ENCODE measurements at places on chromosomes 6 and 20.

DNA sequence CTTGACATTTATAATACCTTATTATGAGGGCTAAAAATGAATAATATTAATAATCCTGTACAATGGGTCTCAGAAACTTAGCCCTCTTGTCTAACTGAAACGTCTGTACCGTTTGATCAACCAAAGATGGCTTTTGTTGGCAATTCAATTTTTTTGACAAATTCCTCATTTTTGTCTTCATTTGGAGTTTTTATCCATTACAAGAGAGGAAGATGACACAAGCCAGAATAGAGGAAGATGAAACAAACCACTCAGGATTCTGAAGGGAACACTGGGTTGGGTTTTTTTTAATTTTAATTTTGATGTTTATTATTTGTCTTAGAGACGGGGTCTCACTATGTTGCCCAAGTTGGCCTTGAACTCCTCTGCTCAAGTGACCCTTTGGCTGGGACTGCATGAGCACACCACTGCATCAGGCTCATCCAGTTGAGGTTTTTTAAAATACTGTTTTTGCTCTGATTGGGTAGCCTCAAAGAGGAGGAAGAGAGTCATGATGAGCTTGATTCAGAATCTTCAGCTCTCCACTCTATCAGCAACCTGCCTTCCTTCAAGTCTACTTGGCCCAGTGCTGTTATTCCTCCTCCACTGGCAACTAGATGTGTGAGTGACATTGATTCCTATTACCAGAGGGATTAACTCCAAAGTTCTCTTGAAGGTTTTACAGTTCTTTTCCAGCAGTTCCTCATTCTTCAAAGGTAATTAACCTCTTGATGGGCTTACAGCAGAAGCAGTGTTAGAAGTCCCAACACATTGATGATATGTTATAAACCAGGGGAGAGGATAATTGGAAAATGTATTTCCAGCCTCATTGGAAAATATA, 71.3 kb downstream of the ATXN1 start:
- DNase-seq: no peak

GRCh38 chr20:25496968-25497401, 88.3 kb downstream of the NINL start:
- DNase-seq: no peak

DNA sequence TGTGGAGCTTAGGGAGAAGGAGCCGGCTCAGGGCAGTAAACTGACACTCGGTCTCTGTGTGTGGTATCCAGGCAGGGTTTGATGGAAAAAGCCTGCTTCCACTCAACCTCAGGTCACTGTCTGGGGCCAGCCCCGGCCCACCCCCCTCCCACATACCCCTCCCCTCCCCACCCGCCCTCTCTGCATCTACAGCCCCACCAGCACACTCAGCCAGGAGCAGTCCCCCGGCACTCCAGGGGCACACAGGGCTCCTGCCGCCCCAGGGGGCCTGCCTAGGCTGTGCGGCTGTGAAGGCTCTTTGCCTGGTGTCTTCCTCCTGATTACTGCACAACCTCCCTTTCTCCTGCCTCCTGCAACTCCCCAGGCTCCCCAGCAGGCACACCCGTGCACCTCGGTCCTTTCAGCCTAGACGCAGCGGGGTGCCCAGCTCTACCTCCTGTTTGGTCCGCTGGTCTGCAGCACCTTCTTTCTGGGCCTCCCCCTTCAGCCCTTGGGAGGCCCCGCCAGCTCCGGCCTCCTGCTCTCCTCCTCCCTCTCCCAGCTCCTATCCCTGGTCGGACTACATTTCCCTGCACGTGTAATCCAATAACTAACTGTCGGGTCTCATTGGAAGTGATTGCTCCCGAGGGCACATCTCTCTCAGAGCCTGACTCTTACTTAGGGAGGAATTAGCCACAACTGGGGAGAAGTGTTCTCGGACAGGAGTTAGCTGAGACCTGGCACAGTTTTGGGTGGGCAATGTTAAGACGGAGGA, 1.3 kb upstream of the FOXF2 start:
- DNase-seq: no peak

- DNase-seq: peak; percentile 11
Observed at GRCh38 chr20:20407891-20408805, 40.2 kb downstream of the INSM1 start.

GRCh38 chr6:42156638-42157037, 14.2 kb upstream of the C6orf132 start:
- DNase-seq: no peak

- no peak for DNase-seq
Observed at GRCh38 chr6:158041788-158042187, 60.1 kb downstream of the SYNJ2 start.

GRCh38 chr20:59253779-59254319, 46.6 kb upstream of the EDN3 start:
- DNase-seq: no peak

DNA sequence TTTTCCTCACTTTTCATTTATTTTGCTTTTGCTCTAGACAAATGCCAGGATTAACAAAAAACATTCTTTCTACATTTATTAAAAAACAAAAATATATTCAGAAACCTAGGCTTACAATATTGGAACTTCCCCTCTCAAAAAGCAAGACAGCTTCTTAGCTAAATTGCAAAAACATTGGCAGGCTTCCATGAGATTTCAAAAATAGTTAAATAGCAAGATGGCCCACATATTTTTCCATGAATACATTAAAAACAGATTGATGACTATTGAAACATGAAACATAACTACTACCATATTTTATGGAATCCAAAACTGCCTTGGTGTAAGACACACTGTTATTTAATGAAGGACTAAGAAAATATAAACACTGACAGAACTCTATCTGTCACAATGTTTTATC, 92.0 kb downstream of the LY86 start:
- DNase-seq: no peak

DNA sequence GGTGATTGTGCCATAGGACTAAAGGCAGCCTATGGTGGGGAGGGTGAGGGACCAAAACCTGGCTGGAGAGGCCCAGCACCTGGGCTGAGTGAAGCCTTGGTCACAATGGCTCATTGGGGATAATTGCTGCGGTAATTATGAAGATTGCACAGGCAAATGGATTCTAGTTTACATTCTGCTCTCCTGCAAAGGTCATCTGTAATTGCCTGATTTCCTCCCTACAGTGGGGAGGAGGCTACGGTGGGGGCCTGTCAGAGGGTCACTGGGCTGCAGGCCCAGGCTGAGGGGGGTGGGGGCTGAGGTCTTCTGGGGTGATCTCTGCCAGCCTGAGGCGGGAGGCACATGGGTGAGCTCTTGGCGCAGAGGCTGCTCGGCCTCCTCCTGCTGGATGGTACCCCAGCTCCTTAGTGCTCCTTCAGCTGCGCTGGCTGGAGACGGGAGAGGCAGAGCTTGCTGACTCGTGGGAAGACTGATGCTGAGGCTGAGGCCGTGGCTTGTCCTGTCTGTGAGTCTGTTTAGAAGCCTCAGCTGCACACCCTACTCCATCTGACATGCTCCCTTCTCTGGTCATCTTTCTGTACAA, 30.3 kb downstream of the PACSIN1 start:
- no peak for DNase-seq

DNA sequence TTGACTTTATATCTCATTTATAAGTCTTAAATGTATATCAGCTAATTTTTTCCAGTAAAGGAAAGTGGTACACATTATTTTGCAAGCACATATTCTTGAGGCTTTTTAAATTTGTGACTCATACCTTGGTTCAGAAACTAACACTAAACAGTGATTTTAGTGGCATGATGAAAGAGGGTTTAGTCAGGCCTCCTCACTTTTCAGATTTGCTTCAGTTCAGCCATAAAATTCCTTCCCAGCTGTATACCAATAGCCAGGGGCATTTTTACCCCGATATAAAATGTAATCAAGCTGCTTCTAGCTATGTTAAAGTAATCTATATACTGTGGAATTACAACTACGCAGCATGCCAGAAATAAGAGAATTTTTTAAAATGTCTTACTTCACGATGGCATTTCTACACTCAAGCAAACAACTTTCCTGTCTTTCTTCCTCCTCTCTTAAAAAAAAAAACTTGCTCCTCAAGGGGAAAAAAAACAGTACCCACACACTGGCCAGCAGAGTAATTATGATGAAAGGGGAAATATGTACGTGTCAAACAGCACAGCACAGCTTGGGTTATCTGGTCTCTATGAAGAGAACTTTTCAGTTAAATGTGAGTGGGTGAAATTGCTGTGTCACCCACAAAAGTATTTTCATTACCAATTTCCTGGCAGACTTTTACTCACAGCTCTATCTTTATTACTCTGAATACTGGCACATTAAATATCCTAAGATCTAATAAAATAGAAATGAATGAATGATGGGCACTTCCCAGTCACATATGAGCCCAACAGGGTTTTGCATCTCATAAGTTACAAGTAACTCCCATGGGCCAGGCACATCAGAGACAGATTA, 244.8 kb upstream of the TENT5A start:
- no peak for DNase-seq

GRCh38 chr6:144416773-144417172, 131.6 kb downstream of the UTRN start:
- DNase-seq: no peak

DNA sequence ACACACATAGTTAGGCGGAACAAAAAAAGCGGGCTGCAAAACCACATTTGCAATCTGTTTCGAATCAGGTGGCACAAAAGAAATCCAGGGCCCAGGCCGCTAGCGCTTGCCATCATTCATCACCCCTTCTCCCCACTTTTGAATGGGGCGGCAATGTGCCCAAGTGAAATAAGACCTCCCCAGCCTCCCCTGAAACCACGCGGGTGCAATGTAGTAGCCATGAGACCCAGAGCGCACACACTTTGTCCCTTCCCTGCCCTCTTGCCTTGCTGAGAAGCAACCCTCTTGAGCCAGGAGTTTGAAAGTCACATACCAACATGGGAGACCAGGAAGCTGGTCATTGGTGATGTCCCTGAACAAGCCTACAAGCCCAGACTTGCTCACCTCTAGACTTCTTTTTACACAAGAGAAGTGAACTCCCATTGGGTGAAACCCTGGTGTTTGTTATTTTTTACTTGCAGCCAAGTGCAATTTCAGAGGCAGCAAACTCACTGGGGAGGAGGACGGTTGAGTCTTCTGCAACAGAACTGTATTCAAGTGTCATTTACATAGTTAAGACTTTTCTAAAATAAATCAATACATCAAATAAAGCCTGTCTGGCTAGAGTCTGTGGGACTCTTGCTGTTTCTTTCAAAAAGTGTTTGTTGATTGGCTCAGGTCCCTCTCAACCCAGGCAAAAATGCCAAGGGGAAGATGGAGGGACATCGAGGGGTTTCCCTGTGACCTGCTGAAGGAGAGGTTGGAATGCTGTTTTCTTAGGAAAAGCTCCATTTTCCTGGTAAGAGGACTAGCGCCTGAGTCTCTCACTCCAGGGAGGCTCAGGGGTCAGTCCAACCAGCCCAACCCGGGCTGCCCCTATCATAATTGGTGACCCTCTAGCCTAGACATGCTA, 138.1 kb upstream of the PTPN1 start:
- no peak for DNase-seq

GRCh38 chr20:59787538-59787890, 145.9 kb downstream of the SYCP2 start:
- DNase-seq: no peak

GRCh38 chr6:41640426-41640825, 2.2 kb downstream of the MDFI start:
- peak; percentile 84 for DNase-seq

DNA sequence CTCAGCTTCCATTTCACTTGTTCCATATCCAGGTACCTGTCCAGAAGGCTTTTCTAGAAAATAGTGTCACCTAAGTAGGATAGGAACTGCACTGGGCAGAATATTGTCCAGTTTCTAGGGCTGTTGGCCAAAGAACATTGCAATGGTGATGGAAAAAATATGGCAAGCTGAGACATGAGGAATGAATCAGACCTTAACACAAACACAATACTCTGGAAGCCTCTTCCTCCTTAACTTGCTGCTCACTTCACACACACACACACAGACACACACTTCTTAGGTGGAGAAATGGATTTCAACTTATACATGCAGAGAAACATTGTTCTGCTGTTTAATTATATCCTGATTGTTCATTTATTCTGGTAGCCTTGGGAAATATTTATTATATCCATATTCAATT, 203.0 kb upstream of the RGS17 start:
- DNase-seq: no peak

DNA sequence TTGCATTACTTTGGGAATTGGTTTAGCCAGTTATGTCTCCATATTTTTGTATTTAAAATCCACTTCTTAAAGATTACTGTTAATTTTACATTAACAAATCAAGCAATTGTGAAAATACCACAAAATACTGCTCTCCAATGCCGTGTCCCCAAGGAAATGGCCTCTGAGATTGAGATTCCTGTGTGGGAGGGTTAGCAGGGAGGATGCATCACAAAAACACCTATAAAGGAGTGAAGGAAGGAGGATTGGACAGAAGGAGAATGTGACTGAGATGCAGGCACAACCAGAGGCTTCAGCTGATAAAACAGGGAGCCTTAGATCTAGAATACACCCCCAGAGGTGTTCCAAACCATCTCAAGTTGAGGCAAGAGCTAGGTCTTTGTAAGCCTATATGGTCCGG, 34.2 kb upstream of the NKAIN2 start:
- no peak for DNase-seq

DNA sequence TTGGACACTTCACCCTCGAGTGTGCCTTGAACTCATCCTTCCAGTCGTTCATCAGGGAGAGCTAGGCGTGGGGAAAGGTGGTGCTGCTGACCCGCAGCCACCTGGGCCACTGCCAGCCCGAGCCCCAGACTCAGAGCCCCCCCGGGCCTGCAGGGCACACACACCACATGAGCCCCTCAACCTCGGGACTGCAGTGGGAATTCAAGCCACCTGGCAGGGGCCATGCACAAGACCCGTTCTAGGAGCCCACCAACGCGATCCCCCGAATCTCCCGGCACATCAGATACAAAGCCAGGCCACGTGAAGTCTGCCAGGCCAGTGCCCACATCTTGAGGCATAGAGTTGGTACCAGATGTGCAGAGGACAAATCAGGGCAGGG, 2.8 kb downstream of the ZNF512B start:
- DNase-seq: no peak

GRCh38 chr6:40556881-40557280, 30.3 kb downstream of the LRFN2 start:
- no peak for DNase-seq

DNA sequence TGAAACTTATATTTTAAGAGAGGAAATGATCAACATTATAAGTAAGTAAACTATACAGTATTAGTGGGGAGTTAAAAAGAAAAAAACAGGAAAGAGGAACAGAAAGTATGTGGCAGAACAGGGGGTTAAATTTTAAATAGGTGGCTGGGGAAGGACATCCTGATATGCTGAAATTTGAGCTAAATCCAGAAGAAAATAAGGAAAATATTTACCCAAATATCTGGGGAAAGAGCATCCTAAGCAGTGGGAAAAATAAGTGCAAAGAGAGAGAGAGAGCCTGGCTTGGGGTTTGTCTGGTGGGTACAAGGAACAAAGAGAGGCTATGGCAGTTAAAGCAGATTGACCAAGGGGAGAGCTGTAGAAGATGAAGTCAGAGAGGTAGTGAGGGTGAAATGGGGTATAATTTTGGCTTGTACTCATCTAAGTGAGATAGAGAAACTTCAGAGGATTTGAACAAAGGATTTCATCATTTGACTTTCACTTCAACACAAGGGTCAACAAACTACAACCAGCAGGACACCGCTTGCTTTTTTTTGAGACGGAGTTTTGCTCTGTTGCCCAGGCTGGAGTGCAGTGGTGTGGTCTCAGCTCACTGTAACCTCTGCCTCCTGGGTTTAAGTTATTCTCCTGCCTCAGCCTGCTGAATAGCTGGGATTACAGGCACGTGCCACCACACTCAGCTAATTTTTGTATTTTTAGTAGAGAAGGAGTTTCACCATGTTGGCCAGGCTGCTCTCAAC, 328.4 kb upstream of the CNR1 start:
- DNase-seq: no peak

All from astrocyte of the cerebellum (primary cell).